ENCODE measurements at places on chromosomes 3 and 15.
A peak's percentile ranks its signal among the peaks of the same experiment; 100 is the strongest.

- DNase-seq: no peak
Observed at GRCh38 chr15:69595009-69595791, 142.6 kb downstream of the RPLP1 start.

DNA sequence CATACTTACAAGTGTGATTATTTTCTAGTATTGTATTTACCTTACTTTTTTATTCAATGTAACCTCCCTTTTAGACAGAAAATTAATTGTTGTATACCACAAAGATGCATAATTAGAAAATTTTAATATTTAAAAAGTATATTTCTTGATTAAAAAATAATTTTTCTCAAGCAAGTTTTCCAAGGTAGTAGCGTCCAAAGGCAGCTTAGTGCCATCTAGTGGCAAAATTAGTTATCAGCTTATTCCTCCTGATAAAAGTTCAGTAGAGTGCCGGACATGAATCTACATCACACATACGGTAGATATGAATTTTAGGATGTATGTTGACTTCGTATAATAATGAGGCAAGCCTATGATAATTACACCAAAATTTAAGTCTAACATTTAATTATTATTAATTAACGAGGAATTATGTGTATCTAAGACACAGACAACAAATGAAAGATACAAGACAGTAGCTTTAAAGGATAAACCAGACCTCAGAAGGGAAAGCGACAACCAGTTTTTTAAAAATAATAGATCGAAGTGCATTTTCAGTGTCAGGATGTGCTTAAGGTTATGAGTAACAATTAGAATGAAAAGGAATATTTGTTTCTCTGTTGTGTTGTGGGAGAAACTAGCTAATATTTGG lies 405.9 kb downstream of the ROBO1 start:
- peak; percentile 31 for DNase-seq

DNA sequence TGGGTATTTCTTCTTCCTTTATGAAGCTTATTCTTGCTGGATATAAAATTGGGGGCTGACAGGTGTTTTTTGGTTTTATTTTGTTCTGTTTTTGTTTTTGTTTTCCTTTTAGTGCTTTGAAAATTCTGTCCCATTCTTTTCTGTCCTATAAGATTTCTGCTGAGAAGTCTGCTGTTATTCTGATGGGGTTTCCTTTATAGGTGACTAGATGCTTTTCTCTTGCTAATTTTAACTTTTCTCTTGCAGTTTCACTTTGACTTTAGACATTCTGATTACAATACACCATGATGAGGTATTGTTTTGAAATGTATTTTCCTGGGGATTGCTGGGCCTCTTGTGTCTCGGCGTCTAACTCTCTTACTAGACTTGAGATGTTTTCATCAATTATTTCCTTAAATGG lies 22.8 kb downstream of the TTC14 start:
- no peak for DNase-seq

- DNase-seq: no peak
Observed at GRCh38 chr3:128889139-128889894, 9.9 kb downstream of the ACAD9 start.

- DNase-seq: no peak
Observed at GRCh38 chr3:146498002-146498736, 28.8 kb upstream of the PLSCR2 start.

- DNase-seq: no peak
Observed at GRCh38 chr3:198062068-198062465, 102.0 kb downstream of the LMLN start.

- no peak for DNase-seq
Observed at GRCh38 chr3:185926445-185926844, 11.4 kb downstream of the TRA2B start.

- no peak for DNase-seq
Observed at GRCh38 chr3:172560026-172560425, 36.8 kb upstream of the TNFSF10 start.

- no peak for DNase-seq
Observed at GRCh38 chr15:97420130-97420529, 540.4 kb upstream of the ARRDC4 start.

- no peak for DNase-seq
Observed at GRCh38 chr15:85389306-85389650, 8.9 kb downstream of the AKAP13 start.

DNA sequence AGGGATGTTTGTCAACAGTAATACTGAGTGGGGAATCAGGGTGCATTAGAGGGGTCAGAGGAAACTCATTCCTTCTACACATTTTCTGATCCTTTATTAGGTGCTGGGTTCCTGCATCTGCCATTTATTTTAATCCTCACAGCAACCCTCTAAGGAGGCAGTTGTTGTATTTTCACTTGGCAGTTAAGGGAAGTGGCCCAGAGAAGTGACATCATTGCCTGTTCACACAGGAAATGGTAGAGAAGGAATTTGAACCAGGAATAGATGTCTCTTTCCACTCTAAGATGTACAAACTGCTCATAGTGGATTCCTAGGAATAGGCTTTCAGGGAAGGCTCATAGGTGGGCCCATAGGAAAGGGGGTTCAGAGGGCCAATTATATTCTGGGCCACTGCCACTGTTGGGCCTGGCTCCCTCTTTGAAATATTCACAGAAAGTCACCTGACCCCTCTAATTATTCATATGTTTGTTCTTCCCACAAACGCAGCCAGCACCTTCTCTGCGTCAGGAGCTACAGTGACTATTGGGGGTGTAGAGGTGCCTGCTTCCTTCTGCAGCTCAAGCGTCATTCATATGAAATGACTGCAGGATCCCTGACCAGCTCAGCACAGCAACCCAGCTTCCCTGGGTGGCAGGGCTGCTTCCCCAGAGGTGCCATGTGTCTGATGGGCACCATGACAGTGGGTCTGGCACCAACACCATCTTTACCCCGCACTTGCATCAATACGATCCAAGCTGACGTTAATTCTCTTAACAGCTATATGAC lies 163.9 kb upstream of the SMAD3 start:
- DNase-seq: no peak

GRCh38 chr15:59828263-59828662 lies 139.1 kb upstream of the BNIP2 start:
- no peak for DNase-seq

DNA sequence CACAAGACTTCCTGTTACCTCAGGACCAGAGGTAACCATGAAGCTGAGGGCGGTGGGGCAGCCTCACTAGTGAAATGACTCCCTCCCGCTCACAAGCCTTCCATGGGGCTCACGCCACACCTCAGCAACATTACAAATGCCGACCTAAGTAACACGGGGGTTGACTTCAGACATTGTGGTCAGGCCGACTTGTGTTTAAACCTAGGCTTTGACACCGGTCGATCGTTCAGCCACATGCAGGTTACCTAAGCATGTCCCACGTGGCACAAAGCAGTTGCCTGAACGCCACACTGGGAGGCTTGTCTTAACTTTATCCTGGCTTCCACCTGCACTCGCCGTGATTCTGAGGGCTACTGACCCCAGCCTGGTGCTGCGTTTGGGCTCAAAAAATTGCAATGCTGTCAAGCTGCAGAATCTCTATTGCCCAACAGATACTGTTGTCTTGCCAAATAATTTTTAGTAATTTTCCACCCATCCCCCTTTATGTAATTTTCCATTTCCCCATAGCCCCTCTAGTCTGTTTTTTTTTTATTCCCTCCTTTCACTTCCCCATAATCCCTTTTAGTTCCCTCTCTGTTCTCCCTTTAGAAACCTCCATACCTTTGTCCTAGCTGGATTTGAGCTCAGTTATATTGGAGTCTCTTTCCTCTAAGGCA lies 158.6 kb upstream of the RGMA start:
- DNase-seq: no peak

DNA sequence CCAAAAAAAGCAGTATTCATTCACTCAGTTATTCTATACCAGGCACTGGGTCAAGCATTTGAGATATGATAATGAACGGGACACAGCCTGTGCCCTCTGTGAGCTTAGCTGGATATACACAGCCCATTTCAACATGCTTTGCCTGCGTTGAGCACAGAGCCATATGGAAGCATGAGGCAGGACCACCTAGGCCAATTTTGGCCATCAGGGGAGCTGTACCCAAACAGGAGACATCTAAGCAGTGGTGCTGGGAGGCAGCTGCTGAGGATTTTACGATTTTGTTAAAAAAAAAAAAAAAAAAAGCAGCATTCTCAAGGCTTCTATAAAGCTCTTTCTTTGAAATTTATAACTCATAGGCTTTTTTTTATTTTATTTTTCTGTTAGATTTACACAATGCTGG lies 87.2 kb upstream of the SLC2A2 start:
- no peak for DNase-seq

DNA sequence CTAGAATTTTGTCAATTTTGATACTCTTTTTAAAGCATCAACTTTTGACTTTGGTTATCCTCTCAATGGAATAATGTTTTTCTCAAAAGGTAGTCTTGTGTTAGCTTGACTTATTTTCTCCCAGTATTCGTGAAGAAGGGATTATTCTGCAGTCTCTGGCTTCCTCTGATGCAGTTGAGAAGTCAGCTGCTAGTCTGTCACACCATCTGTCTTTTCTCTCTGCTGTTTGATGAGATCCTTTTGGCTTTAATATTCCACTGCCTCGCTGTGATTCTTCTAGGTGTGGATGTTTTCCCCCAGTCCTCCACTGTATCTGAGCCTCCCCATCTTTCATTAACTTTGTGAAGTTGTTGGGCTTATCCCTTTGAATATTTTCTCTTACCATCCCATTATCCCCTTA lies 141.0 kb downstream of the WDR72 start:
- no peak for DNase-seq

DNA sequence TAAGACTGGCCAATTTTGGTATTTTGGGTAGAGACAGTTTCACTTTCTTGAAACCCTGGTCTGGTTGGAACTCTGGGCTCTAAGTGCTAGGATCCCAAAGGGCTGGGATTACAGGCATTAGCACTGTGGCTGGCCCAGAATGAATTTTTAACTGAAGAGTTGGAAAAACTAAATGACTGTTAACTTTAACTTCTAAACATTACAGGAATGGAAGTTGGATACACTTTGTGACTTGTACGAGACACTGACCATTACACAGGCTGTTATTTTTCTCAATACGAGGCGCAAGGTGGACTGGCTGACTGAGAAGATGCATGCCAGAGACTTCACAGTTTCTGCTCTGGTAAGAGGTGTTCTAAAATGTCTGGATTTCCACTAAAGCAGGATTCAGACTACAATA lies 3.5 kb downstream of the EIF4A2 start:
- no peak for DNase-seq

- no peak for DNase-seq
Observed at GRCh38 chr3:17629400-17629799, 113.0 kb downstream of the TBC1D5 start.

- DNase-seq: no peak
Observed at GRCh38 chr3:161691677-161692076, 195.1 kb downstream of the OTOL1 start.

DNA sequence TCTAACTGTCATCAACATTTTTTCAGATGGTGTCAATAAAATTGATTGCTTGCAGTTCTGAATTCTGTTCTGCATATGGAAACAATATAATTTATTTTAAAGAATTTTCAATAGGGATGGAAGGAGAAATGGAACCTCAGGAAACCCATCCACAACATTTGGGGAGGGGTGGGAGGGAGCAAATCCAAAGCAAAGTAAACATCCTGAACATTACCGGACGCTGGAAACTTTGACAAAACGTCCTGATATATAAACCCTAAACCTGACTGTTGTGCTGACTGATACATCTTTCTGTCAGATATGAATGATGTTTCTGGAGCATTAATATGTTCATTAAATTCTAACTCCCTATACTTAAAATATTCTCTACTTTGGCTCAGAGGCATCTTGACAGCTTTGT lies 479.0 kb downstream of the FOXP1 start:
- no peak for DNase-seq

GRCh38 chr3:88019024-88019423 lies 39.8 kb downstream of the CGGBP1 start:
- no peak for DNase-seq

DNA sequence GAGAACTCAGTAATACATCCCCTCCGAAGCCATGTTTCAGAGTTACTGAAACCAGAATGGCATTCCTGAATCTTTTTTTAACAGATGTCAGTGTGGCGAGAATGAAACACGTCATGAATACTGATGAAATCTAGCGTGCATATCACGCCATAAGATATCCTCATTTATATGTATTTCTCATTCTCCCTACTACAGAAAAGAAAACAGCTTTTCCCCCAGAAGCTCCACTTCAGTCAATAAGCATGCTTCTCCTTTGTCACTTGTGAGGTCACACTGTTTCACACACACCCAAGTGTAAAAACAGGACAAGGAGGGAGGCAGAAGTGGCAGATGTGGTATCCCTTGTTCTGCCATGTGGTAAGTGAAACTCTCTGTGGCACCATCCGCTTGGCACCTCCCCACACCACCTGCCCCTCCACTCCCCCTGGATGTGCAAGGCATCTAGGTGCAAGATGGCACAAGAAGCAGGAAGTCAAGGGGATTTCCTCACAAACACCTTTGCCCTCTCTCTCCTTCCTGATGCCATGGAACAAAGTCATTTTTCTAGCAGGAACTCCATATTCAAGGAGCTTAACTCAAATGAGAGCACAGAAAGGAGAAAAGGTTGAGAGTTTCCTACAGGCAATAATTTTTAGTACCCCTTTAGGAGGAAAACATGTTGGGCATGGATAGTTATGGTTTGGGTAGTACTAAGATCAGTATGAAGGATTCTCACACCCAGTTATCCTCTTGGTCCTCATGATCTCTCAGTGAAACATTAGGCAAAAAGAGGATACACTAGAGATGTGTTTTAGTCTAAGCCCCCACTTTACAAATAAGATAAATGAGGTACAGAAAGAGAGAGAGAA lies 47.5 kb upstream of the FRMD4B start:
- no peak for DNase-seq

GRCh38 chr3:64873400-64873799 lies 185.6 kb upstream of the ADAMTS9 start:
- DNase-seq: no peak

- peak; percentile 59 for DNase-seq
Observed at GRCh38 chr3:12891985-12892839, 50.8 kb upstream of the RPL32 start.

DNA sequence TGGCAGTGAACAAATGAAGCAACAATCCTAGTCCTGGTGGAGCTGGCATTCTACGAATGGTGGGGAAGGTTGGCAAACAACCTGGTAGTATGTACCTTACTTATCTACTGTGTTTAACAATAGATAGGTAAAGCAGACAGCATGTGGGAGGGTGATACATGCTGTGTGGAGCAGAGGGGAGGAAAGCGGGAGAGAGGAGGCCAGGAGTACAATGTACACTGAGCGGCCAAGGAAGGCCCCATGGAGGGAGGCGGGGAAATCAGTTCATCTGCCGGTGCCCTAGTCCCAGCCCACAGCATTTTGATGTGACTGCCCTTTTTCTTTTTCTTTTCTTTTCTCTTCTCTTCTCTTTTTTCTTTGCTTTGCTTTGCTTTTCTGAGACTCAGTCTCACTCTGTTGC lies 5.3 kb upstream of the RHCG start:
- no peak for DNase-seq

GRCh38 chr3:59425942-59426341 lies 376.1 kb upstream of the CFAP20DC start:
- DNase-seq: no peak

- DNase-seq: no peak
Observed at GRCh38 chr15:60370105-60370868, 27.5 kb downstream of the ANXA2 start.

All from hindlimb muscle (tissue), 1 donor.